Hematopoietic multipotent progenitor cell treated with erythropoietin and hydrocortisone succinate and interleukin-3 and kit ligand, for 8 days (in vitro differentiated cells): ENCODE measurements at places on chromosomes 11 and 22.
A peak's percentile ranks its signal among the peaks of the same experiment; 100 is the strongest.

DNA sequence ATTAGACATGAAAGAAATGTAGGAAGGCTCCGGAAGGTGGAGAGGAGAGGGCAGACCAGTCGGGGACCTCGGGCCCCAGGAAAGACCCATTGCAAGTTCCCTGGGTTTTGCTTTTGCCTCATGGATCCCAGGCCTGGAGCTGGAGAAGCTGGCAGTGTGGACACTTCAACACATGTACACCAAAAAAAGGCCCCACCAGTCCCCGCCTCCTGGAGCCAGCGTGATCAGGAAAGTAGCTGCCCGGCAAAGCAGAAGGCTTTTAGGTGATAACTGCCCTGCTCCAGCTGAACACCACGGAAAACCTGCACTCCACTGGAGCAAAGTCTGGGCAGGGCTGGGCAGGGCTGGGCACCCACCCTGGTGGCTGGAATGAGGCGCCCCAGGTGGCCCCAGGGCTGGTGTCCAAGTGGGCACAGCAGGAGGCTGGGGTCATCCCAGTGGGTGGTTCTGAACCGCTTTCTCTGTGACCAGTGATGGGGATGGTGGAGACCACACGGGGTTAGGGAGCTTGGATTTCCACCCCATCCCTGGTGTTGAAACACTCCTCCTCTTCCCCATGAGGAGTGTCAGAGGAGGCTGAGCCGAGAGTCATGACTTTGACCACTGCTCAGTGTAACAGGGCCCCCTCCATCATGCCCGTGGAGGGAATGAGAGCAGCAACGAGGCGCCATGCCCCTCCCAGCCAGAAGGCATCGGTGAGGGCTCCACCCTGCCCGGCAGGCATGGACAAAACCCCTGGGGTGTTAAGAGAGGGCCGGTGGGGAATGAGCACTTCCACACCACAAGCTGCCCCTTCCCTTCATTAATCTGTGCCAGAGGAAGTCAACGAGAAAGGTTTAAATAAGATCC, 16.9 kb upstream of the MUC5AC start:
- no peak for DNase-seq

GRCh38 chr11:35127619-35128018, 11.4 kb upstream of the CD44 start:
- no peak for DNase-seq

- no peak for DNase-seq
Observed at GRCh38 chr11:119115484-119116234, 5.7 kb upstream of the HINFP start.

DNA sequence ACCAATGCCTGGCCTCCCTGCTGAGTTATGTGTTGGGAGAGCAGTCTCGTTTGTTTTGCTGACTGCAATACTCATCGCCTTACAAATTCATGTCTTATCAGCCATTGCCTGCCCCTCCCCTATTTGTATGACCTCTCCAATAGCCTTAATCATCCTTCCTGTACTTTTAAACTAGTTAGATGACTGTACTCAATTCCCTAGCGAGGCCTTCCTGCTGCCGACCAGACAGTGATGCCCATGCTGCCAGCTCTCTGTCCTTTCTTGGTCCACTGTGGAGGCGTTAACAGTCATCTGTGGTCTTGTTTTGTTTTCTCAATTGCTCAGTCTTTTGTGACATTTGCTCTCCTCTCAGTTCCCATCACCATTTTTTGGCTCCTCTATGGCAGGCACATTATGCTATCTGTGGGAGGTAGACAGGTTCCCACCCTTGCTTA, 20.3 kb upstream of the YPEL1 start:
- peak; percentile 68 for DNase-seq

DNA sequence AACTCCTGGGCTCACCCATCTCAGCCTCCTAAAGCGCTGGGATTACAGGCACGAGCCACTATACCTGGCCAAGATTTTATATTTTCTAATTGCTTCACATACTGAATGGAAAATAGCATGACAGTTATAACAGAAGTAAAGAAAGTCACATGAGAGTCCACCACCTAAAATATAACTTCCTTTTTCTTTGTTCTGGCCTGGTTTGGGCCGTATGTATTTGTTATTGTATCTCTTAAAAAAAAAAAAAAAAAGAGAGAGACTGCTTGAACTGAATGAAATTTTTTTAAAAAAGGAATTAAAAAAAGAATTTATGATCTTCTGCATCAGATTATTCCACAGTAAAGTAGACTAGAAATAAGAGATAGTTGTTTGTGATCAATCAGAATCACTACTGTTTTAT, 86.0 kb upstream of the GRIK4 start:
- DNase-seq, result no peak

DNA sequence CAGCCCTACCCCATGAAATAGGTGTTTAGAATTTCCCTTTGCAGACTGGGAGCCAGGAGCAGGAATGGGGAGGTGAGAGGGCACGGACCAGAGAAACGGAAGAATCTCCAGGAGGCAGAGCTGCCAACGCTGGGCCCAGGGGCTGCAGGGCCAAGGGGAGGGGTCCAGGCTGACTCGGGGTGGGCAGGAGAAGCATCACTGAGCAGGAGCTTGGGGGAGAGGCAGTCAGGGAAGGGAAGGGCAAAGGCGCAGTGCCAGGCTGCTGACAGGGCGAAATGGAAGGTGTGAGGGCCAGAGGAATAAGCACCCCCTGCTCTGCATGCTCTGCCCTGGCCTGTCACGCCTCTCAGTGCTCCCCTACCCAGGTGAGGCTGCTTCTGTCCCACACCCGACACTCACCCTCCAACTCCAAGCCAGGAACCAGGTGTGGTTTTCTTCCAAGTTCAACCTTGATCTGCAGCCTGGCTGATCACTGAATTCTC, 14.5 kb downstream of the LRRC32 start:
- DNase-seq, result no peak

DNA sequence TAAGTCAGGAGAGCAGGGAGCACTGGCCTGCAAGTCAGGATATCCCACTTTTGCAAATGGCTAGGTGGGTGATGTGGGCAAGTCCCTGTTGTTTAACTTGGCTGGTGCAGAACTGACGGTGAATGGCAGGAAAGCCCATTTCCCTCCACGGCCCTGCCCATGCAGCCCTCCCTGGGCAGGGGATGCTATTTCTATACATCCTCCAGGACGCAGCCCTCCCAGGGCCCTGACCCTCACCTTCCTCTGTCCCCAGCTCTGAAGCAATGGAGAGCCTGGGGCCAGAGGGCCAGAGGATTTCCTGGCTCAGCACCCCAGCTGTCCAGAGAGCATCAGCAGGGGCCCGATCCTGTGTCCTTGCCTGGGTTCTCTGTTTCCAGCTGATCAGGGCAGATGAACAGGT, 91.3 kb downstream of the TSPAN18 start:
- no peak for DNase-seq

GRCh38 chr11:97118614-97119200, 728.9 kb downstream of the JRKL start:
- DNase-seq, result no peak

- no peak for DNase-seq
Observed at GRCh38 chr22:19519041-19519926, 4.9 kb downstream of the CLDN5 start.

DNA sequence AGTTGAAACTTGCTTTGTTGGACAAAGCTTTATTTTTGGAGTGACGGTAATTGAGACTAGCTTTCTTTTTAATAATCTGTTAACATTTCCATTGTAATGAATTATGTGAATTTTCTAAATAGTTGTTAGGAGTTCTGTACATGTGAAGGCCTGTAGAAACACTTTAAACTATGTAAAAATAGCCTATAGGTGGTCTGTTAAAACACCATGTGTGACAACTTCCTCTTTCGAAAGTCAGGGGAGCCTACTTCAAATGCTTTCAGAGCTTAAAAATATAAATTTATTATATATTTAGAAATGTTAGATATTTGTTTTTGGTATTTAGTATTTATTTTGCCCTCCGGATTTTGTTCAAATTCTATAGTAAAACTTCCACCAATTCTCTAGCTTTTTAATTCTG, 28.7 kb downstream of the DDIAS start:
- no peak for DNase-seq

DNA sequence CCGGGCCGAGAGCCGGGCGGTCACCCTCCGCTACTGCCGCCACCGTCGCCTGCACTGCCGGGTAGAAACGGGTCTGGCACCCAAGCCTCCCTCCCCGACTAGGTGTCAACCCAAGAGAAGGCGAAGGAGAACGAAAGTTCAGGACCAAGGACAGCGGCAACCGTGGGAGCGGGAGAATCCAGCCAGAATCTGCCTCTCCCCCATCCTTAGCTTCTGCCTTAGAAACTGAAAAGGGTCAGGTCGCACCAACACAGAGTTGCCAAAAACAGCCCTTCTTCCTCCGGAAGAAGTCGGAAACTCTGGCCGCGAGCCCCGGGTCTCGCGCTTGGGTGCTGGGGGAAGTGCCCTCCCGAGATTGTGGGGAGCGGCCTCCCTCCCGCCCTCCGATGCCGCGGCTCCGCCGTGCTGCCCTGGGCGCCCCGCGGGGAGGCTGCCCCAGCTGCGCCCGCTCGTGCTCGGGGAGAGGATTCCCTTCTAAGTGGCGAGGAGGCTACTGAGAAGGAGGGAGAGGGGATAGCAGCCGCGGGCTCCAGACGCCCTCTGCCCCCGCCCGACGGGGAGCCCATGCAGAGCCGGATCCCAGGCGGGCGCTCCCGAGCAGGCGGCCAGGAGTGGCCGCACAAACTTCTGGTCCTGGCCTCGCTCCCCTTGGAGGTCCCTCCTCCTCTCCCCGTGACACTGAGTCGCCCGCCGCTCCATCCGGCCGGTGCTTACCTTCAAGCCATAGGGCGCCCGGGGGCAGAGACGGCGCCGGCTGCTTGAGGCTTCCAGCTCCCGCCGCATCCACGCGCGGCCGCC, 637 bp downstream of the DRD2 start:
- peak; percentile 67 for DNase-seq

DNA sequence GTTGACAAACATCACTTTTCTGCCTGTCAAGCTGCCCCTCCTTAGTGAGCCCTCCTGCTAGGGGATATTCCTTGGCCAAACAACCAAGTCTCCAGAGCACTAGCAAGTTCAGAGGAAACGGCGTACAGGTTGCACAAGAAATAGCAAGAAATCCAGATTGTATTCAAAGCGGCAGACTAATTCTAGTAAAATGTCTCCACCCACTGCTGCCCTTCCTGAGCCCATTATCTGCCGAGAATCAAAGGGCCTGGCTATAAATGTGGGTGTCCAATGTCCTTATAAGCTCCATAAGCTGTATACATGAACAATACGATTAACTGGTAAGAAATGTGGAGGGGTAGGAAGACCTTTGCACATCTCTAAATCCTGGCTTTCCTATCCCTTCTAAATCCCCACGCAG, 44.0 kb upstream of the AKIP1 start:
- DNase-seq, result no peak

DNA sequence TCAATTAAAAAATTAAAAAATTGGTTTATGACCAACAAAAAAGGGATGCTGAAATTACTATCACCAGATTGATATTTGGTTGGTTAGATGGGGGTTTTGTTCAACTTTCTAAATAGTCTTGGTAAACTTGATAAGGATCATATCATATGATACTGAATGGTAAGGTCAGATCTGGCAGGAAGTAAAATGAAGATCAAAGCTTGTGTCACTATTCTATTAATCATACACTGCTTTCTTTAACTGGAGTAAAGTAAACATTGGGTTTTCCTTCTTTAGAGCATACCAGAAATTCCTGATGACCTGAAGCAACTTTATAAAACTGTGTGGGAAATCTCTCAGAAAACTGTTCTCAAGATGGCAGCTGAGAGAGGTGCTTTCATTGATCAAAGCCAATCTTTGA, 40.2 kb downstream of the RRM1 start:
- no peak for DNase-seq

GRCh38 chr22:42180349-42180842, 49.8 kb upstream of the CYP2D6 start:
- peak; percentile 94 for DNase-seq

GRCh38 chr11:96267001-96267495, 75.9 kb downstream of the MAML2 start:
- no peak for DNase-seq

DNA sequence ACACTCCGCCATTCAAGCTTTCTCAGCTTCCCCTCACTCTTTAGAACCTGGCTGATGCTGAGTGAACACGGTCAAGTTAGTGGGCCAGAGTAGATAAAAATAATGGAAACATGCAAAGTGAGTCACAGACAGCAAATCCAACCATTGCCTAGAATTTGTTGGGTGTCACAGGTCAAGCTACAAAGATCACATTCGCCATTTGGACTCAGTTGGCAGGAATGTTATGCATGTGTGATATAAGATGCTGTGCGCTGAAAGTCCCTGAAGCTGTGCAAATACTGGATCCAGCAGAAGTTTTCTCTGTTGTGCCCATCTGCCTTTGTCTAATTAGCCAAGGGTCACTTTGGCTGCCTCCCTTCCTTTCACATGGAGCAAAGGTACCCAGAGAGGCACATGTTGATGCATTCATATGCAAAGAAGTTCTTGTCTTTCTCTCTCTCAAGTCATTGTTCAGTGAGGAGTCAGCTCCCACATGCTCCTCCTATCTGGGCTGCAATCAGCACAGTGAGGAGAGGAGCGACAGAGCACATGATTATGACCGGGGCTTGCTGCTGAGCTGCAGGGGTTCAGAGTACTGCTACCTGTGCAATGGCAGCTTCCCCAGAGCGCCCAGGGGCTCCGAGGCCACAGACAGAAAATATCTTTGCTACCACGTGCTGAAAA, 39.7 kb downstream of the FLI1 start:
- DNase-seq, result no peak

- peak; percentile 61 for DNase-seq
Observed at GRCh38 chr11:62393061-62393611, 25.7 kb upstream of the SCGB1A1 start.

- no peak for DNase-seq
Observed at GRCh38 chr22:23575601-23576000, 4.5 kb downstream of the IGLL1 start.

DNA sequence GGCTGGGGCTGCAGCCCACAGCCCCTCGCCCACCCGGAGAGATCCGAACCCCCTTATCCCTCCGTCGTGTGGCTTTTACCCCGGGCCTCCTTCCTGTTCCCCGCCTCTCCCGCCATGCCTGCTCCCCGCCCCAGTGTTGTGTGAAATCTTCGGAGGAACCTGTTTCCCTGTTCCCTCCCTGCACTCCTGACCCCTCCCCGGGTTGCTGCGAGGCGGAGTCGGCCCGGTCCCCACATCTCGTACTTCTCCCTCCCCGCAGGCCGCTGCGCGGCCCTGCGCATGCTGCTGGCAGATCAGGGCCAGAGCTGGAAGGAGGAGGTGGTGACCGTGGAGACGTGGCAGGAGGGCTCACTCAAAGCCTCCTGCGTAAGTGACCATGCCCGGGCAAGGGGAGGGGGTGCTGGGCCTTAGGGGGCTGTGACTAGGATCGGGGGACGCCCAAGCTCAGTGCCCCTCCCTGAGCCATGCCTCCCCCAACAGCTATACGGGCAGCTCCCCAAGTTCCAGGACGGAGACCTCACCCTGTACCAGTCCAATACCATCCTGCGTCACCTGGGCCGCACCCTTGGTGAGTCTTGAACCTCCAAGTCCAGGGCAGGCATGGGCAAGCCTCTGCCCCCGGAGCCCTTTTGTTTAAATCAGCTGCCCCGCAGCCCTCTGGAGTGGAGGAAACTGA, 731 bp downstream of the GSTP1 start:
- peak; percentile 26 for DNase-seq

GRCh38 chr11:34341931-34342533, 15.8 kb downstream of the ABTB2 start:
- no peak for DNase-seq

GRCh38 chr11:76653012-76653673, 17.4 kb downstream of the LRRC32 start:
- no peak for DNase-seq
